Karpas-422 (cell line): ENCODE measurements at places on chromosomes 3 and 15. TPM values are rescaled to one million over a fixed set of nuclear protein-coding genes. Genes with fewer than 3 reads are reported as not detected.
A peak's percentile ranks its signal among the peaks of the same experiment; 100 is the strongest.

The SPESP1 gene
- total RNA-seq: not detected in 2 replicates

The DPPA2 gene
- not detected in 2 replicates for total RNA-seq

DNA sequence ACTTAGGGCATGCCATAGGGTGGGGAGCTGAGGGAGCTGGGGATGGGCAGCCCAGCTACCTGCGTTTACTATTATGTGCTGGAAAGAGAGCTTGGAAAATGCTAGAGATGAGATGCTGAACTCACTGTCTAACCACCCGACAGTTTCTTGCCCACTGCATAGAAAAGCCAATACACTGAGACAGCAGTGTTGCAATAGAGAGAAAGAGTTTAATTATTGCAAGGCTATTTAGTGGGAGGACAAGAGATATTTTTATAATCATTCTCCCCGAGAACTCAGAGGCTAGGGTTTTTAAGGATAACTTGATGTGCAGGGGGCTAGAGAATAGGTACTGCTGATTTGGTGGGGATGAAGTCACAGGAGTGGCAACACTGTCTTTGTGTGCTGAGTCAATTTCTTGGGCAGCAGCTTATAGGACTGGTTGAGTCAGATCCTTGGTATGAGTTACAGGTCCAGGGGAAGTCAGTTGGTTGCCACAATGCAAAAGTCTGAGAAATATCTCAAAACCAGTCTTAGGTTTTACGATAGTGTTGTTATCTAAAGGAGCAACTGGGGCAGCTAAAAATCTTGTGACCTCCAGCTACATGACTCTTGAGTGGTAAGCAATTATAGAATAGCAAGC, 205.9 kb downstream of the GABRG3 start:
- no peak for DNase-seq

- no peak for DNase-seq
These were observed 29.8 kb downstream of the FSTL1 start for GRCh38 chr3:120420928-120421551.

DNA sequence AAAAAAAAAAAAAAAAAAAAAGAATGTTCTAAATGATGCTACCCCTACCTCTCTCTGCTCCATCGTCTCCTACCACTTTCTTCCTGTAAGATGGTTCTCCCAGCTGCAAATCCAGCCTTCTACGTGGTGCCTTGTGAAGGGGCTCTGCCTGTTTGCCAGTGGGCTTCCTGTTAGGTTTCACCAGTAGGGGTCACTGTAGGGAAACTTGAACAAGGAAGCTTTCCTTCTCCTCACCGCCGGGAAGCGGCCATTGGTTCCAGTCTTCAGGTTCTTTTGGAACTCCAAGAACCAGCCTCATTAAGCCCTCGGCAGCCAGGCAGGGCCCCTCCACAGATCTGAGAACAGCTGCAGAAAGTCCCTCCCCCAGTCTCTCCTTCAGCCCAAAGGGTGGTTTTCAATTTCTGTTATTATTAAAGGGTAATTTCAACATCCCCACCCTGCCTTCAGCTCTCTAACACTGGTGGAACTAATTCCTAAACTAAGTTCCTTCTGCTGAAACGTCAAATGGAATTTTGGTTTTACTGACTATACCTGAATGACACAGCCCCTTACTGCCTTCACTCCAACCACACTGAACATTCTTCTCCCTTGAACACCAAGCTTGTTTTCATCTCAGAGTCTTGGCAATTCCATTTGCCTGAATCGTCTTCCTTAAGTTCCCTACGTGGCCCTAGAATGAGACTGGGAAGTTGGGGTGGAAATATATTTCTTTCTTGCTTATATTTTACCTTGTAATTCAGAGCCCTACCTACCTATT, 13.5 kb downstream of the MCCC1 start:
- peak; percentile 72 for DNase-seq

DNA sequence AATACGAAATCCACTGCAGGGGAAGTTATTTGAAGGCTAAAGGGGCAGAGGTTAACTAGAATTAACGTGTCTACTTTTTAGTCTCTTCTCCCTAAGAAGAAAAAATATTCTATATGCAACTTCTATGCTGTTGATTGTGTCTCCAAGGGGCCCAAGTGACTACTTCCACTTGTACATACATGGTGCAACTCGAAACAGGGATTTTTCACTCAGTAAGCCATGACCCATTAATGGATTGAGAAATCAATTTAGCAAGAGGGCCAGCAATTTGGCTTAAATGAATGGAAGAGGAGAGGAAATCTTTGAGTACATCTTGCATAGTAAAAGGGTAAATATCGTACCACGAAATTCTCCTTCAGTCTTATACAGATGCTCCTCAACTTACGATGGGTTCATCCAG, 151.1 kb upstream of the HES1 start:
- DNase-seq: no peak

The SI gene
- total RNA-seq: not detected in 2 replicates

DNA sequence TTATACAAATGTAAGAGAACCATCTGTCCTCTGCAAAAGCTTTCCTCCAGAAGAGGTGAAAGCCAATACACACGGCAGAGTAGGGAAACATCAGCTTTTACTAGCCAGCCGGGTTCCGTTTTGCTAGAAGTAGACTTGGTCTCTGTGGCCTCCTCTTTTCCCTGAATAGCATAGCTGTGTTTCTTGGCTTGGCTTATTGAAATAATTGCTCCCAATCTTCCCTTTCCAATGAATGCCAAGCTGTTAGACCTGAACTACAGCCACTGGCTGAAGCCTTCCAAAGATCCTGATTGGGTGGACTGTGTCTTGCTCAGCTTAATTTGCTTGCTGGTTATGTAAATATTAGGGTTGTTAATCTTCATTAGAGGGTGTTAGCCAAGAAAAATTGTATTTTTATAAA, 157.8 kb upstream of the ROPN1 start:
- DNase-seq: no peak

The CLEC3B gene
- not detected in 2 replicates for total RNA-seq

GRCh38 chr3:170244576-170244975, 22.4 kb downstream of the PRKCI start:
- DNase-seq: no peak

DNA sequence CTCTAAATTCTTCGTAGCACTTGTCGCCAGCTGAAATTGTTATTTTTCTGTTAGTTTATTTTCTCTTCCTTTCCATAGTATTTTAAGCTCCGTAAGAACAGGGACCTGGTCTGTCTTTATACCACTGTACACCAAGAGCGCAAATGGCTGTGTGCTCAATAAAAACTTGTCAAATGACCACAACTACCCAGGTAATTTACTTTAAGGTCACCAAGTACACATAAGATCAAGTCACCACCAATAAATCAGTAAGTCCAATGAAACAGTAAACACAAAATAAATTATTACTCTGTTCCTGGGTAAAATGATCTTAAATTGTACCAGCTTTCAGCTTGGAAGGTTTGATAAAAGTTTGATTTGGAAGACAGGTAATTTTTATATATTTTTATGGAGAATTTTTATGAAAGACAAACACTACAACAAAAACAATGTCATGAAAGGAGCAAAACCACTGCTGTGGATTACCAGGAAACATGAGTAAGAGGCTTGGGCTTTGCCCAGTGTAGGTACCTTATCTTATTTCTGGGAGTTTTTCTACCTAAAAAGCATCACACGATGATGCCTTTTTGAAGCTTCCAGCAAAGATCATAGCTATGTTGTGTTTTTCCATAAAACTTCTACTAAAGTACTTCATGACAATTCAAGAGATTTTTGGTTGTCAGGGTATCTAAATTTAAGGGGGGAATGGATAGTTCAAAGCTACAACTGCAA, 406.8 kb downstream of the SHQ1 start:
- DNase-seq: no peak

- no peak for DNase-seq
These were observed 22.7 kb downstream of the ARHGEF26 start for GRCh38 chr3:154143873-154144272.
